Large intestine (tissue), 12 donors: ENCODE measurements at places on chromosomes 5 and 9. TPM values are rescaled to one million over a fixed set of nuclear protein-coding genes. Genes with fewer than 3 reads are reported as not detected.
A peak's percentile ranks its signal among the peaks of the same experiment; 100 is the strongest.

The GLDC gene
- polyA plus RNA-seq: 13.0 TPM

The F12 gene
- polyA plus RNA-seq: 1.0 TPM

The FGF18 gene
- 1.4 TPM for polyA plus RNA-seq

The DPYSL3 gene
- polyA plus RNA-seq: 110 TPM

The MELK gene
- 8.6 TPM for polyA plus RNA-seq

The SELENOP gene
- polyA plus RNA-seq: 2,350 TPM

The RFX3 gene
- 9.8 TPM for polyA plus RNA-seq

The UGT3A1 gene
- 142 TPM for polyA plus RNA-seq

The WNK2 gene
- polyA plus RNA-seq: 80.4 TPM

The ZNF454 gene
- polyA plus RNA-seq: 2.9 TPM

The PCDHB2 gene
- polyA plus RNA-seq: 1.7 TPM

GRCh38 chr9:96554326-96554725 lies 65.3 kb downstream of the CDC14B start:
- no peak for DNase-seq

DNA sequence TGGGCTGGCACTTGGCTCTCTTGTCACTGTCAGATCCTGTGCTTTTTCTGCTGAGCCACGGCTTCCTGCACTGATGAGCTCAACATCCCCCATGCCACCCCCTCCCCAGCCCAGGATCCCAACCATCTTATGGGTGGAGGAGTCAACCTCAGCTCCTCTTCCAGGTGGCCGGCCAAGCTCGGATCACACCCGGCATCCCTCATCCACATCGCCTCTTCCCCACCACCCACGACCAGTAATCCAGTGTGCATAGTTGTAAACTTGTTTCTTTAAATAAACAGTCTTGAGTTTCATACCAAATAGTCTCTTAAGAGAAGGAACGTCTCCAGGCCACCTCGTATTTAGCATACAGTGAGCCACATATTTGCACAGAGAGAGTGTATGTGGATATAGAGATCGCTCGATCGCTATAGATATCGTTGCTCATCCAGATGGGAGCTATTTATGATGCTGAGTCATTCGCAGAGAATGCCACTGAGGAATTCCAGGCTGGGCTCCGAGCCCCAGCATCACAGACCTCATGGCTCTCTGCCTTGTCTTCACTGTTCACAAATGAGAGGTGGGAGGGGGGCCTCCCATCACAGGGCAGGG lies 61.8 kb upstream of the CPLX2 start:
- DNase-seq: no peak

- no peak for DNase-seq
Observed at GRCh38 chr9:110538647-110539041, 40.9 kb downstream of the SVEP1 start.

- no peak for DNase-seq
Observed at GRCh38 chr5:93911609-93912008, 170.2 kb upstream of the POU5F2 start.

DNA sequence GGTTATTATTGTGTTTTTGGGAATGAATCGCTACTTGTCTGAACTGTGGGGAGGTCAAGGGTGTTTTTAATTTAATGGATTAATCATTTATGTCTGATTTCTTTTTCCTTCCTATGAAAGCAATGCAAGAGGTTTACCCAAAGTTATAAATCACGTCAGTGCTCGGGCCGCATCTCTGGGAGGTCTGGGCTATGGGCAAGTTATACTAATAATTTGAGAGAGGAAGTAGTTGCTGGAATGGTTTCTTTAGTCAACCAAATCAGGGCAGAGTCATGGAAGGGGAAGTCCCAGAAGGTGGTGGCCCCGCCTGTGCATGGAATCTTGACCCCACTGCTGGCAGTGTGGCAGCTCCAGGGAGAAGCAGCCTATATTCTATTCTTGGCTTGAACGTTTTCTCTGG lies 180.2 kb downstream of the HSPA4 start:
- DNase-seq: peak; percentile 54

- DNase-seq: no peak
Observed at GRCh38 chr5:37005946-37006540, 129.5 kb downstream of the NIPBL start.

DNA sequence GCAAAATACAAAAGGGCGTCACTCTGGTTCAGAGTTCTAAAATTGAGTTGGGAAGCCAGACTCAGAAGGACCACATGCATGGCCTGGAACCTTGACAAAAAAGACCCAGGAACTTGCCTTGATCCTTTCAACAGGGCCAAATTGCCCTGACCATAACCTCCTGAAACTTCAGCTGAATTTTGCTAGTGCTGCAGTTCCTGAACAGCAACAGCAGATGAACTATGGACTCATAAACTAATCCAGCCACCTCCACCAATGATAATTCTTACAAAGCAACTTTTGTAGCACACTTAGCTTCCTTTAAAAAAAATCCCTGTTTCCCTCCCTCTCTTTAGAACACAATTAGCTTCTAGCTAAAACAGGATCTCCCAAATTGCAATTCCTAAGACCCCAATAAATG lies 155.9 kb downstream of the MAT2B start:
- DNase-seq: peak; percentile 84

DNA sequence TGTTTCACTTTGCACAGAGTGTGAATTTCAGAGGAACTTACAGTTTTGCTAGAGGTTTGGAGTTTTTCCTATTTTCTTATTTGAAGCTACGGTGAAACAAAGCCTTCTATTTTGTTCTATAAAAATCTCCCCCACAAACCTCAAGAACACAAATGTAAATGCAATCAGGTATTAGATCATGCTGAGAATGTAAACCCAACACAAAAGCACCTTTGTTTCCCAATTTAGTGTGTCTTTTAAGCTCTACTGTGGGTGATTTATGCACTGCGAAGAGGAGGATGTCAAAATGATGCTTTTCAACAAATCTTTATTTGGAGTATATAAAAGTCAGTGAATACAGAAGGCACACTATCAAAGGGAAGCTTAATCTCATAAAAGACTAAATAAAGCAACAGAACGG lies 4.3 kb upstream of the DRD1 start:
- no peak for DNase-seq

DNA sequence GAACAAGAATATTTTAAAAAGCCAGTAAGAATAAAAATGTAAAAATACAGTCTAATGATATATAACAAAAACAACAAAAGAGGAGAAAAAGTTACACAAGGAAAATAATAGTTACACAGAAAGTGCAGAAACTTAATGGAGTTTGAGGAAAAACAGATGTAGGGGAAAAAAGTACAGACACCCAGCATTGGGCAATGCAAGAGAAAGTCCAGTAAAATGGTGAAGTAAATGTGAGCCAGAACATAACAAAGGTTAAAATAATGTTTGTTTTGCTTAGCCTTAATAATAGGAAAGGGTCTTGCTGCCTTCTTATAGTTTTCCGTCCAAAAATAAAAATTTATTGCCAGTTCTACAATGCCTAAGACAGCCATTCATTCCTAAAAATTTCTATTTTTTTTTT lies 364.2 kb downstream of the NNT start:
- DNase-seq: no peak

GRCh38 chr5:175222621-175223020 lies 221.4 kb downstream of the DRD1 start:
- DNase-seq: no peak

DNA sequence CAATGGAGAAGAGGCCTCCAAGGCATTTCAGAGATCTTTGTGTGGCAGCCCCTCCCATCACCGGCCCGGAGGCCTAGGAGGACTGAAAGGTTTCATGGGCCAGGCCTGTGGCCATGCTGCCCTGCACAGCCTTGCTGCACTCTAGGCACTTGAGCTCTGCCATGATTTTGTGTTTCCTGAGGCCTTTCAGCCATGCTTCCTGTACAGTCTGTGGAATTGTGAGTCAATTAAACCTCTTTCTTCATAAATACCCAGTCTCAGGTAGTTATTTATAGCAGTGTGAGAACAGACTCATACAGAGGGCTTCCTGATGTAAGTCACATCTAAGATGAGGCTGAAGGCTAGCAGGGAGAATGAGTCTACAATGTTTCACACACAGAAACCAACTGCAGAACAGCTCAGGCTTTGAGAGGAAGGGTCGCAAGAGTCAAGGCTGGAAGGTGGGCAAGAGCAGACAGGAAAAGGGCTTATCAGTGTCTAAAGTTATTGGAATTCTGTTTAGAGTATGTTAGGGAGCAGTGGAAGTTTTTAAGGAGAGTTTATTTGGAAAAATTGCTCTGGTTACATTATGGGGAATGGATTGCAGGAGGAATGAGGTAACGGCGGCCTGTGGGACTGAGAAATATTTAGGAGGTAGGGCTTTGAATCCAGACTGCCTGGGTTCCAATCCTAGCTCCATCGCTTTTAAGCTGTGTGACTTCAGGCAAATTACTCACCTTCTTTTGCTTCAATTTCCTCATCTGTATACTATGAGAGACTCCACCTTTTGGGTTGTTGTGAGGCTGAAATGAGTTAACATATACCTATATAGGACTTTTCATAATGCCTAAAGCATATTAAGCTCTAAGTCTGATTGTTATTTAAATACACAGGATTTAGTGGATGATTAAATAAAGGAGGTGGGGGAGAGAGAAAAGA lies 291.2 kb downstream of the CWC27 start:
- no peak for DNase-seq

GRCh38 chr5:139657363-139658321 lies 9.5 kb downstream of the CXXC5 start:
- DNase-seq: no peak

DNA sequence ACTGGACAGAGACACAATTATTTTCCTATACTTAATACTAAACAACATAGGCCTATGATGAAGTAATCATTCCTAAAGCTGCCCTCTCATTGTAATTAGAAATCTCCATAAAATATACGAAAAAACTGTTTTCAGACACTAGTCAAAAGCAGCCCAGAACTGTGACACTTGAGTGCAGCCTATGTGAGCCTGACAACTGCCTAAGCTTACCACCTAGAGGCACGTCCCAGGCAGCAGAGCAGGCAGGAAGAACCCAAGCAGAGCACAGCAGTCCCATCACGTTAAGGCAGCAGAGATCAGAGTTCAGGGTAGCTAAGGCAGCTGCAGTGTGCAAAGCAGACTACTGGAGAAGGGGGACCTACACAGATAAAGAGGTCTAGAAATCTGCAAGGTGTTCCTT lies 46.4 kb downstream of the GOLPH3 start:
- no peak for DNase-seq

DNA sequence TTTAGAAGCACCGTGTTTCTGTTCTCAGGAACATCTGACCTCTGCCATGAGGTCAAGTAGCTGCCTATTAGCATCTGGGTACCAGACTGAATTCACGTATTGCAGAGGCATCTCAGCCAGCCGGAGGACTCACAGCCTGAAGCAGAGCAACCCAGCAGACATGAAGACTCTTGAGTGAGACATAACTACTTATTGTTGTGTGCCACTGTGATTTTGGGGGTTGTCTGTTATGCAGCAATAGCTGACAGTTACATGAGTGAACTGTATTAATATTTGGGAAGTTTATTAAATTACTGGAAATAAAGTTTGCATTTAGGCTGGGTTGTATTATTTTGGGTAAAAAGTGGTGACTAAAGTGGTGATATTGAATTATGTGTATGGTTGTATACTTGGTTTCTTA lies 1.3 kb upstream of the ACOT12 start:
- no peak for DNase-seq

GRCh38 chr5:169204788-169205400 lies 96.0 kb downstream of the SLIT3 start:
- DNase-seq: no peak

DNA sequence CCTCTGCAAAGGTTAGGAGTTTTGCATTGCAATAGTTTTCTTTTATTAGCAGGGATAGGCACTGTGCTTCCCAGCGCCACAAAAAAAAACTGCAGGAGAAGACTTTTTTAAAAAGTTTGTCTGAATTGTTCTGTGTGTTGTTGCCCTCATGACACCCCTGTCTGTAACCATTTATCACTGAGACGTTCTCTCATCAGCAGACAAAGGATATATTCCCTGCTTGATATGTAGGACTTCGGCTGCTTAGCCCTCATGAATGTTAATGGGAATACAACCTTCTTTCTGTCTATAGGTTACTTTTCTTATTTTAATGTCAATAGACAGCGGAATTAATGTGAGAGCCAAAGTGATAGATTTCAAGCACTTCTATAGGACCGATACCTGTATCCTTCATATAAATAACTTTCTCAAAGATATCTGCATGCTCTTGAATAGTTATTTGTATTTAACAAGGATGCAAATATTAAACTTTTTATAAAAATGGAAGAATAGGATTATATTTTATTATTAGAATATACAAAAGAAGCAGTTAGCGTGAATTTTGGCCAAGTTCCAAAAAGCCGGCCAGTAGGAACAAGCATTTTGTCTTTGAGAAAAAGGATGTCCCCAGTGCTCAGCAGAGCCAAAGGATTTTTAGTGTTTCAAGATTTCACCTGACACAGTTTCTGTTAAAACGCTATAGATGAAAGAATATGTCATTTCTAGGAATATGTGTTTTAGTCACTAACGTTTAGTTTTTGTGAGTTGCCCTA lies 1.5 kb upstream of the LYSMD3 start:
- DNase-seq: no peak

DNA sequence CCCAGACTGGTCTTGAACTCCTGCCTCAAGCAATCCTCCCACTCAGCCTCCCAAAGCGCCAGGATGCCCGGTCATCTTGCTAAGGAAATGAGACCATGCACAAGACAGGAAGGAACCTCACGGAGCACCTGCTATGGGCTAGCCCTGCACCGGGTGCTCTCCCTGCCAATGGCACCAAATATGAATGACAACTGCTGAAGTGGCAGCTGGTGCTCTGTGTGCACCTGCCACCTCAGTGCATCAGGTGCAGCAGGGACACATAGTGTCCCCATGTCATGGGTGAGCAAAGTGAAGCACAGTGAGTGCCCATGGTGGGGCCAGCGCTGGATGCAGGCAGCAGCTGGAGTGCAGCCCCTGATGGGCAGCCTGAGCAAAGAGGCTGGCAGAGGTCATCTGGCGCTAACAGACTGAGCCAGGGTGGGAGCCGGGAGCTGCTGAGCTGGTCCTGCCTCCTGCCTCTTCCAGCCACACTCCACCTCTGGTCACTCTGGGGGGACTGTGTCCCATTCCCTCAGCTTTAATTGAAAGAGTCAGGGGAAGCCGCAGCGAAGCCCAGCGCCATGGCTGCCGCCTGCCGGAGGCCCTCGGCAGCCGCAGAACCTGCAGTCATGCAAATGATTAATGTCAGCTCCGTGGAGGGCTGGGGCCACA lies 46.4 kb downstream of the BARX1 start:
- no peak for DNase-seq

- DNase-seq: no peak
Observed at GRCh38 chr5:88825584-88826315, 57.2 kb downstream of the MEF2C start.

DNA sequence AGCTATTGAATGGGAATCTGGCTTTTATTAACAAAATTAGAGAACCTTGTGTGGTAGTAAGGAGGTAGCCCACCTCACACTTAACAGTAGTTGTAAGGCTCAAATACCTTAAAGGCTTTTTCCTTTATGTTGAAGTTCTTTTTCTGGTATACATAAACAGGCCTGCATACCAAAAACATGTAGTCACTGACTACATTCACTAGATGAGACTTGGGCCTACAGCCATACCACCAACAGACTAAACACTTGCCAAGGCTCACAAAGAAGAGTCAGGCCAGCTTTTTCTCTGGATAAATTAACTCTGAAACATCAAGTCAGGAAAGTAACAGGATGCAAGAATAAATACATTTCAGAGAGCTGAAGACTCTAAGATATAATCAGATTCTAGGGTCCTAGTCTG lies 78.6 kb upstream of the MPDZ start:
- peak; percentile 2 for DNase-seq
